Activated CD4-positive, alpha-beta T cell treated with anti-CD3 and anti-CD28 coated beads for 36 hours (primary cell): ENCODE measurements at places on chromosomes 5 and 9. TPM values are rescaled to one million over a fixed set of nuclear protein-coding genes. Genes with fewer than 3 reads are reported as not detected.

DNA sequence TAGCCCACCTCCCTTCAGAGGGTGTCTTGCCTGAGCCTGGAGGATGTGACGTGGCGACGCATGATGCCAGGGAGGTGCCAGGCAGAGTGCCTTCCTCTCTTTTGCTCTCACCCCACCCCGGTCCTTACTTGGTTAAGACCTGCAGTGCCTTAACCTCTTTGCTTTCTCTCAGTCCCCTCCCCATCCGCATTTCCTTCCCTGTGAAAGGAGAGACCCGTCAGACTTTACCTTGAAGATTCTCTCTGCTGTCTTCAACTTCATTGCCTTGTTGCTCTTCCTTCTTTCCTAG is 52.0 kb upstream of the NCS1 start:
- DNase-seq: no peak

DNA sequence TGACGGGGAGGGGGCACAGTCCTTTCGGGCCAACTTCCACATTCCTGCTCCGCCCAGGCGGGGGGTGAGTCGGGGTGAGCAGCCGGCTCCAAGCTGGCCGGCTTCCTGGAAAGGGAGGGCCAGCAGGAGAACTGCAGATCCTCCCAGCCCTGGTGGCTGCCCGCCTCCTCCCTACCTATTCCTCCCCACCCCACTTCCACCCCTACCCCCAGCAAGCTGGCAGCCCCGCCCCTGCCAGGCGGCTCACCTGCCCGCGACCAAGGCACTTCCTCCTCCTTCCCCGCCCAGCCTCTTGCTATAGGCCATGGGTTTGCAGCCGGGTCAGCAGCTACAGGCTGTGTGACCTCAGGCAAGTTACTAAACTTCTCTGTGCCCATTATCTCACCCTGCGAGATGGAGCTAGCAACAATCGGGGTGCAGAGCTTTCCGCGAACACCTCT is 5.6 kb upstream of the IRF1 start:
- peak; percentile 95 for DNase-seq

The SPINK14 gene
- not detected for total RNA-seq

DNA sequence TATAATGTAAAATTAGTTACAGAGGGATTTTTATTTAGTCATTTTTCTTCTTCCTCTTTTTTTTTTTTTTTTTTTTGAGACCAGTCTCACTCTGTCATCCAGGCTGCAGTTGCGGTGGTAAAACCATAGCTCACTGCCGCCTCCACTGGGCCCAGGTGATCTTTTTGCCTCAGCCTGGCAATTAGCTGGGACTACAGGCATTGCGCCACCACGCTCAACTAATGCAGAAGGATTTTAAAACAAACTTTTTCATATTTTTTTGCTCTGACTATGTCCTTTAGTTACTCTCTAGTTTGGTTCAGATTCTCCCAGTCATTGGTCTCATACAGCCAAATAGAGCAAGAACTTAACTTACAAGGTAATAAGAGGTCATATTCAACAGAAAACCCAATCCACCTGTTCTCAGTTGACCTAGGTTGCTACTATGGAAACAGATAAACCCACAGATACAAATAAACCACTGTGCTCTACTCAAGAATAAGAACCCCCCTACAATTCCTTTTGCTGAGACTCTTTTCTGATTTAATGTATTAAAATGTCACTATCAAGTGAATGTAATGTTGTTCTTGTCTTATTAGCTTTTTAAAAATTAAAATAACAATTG is 50.1 kb upstream of the TTC39B start:
- peak; percentile 68 for DNase-seq

GRCh38 chr9:24439456-24439855 is 106.2 kb downstream of the IZUMO3 start:
- DNase-seq: no peak

The ST6GALNAC6 gene
- total RNA-seq: 63.3 TPM

DNA sequence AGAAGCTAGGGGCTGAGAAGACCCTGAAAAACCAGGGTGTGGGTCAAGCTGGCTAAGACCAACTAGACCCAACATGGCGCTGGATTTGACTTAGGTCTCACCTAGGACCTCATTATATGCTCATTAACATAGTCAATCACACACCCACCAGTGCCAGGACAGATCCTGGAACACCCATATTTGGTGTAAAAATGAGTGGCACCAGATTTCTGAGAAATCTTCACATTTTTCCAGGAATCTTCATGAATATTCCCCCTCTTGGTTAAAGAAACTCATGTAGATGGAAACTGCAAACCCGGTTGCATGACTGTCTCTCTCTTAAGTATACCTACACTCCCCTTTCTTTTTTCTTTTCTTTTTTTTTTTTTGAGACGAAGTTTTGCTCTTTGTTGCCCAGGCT is 17.9 kb upstream of the RAB14 start:
- no peak for DNase-seq

- DNase-seq: no peak
These were observed 347.8 kb upstream of the RGMB start for GRCh38 chr5:98425640-98426039.

- DNase-seq: peak; percentile 10
These were observed 36.6 kb downstream of the CTNNA1 start for GRCh38 chr5:138789771-138790242.

The FYB1 gene
- total RNA-seq: 109 TPM

DNA sequence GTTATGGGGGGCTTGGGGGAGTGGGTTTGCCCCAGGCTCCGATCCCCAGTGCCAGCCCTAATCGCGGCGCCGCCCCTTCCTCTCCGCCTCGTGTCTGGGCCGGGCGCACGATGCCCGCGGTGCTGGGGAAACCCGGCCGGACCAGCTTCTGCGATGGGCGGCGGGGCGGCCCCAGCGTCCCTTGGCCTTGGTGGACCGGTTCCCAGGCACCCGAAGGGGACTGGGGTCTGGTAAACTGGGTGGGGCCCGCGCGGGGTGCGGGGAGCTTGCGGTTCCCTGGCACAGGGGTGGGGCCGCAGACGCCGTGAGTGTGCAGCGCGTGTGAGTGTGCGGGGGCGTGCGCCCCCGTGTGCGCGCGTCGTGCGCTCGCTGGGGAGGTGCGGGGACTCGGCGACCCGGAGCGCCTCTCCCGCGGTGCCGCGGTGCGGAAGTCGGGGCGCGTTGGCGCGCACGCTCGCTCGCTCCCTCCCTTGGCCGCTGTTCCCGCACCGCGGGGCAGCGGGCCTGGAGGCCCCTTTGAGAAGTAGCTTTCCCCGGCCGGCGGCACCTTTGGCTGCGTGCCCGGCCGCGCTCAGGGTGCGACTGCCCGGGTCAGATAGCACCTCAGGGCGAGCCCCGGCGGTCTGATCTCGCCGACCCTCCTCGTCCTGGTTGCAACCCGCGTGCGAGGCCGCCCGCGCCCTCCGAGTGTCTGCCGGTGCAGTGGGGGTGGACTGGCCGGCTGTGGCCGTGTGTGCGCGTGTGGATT is 568 bp downstream of the MACIR start:
- peak; percentile 77 for DNase-seq

DNA sequence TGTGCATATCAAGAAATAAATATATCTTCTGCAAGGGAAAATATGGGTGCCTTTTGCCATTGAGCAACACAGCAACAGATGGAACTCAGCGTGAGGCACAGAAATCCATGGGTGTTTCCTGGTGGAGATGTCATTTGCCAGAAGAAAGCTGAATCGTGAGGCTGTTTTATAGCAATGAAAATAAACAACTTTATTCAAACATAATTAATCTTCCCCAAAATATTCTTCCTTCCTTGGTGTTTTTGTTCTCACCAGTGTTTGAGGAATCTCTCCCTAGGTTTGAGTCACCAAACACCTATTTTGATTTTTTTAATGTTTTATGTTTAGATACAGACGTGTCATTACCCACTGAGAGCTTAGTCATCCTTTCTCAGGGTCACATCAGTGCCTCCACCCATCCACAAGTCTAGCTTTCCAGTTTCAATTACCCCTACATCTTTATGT is 65.8 kb upstream of the PAPPA start:
- DNase-seq: no peak

DNA sequence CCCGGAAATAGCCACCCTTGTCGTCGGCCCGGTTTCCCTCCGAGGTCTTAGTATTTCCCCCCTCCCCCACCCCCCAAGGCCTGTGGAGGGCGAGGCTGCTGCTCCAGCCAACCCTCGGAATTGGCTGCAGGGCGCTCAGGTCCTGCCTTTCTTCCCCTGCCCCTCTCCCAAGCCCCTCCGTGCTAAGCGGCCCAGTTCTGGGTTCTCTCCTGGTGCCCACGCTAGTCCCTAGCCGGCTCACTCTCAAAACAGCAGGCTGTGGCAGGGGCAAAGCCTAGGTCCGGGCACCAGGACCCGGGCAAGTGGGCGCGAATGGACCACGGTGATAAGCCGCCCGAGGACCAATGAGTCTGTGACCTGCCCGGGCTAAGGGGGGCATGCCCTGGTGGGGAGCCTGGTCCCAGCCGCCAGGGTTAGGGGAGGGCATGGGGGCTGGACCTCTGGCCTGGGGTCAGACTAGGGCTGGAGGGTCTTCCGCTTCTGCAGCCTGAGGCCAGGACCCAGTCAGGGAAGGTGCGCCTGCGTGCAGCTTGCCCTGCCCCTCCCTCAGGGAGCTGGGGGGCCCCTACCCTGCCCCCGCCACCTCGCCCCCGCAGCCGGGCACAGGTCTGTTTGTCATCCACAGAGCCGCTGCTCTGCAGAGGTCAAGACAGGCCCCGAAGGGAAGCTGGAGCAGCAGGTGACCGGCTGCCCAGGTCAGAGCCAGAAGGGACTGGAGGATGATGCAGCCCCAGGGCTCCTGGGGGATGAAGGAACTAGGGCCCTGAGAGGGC is 5.0 kb upstream of the IRX4 start:
- no peak for DNase-seq

The PLPPR1 gene
- not detected for total RNA-seq

- no peak for DNase-seq
These were observed 255.9 kb upstream of the ST8SIA4 start for GRCh38 chr5:101159006-101159405.

The CERCAM gene
- total RNA-seq: 0.79 TPM

The PALM2AKAP2 gene
- total RNA-seq: 0.39 TPM

DNA sequence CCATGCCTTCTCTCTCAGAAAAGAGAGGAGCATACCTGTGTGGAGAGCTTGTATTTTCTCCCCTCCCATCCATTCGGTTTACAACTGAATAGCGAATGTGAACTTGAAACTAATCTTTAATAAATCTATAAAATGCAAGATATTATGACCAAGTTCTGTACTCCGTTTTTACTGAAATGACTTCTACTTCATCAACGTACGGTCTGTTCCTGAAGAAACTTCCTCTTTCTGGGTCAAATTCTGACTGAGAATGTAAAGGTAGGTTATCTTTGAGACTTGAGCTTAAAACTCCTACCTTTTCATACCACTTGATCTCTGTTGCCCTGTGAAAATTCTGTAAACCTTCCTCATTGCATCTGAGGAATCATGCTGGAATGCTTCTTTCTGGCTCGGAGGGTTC is 4.2 kb upstream of the CTNNAL1 start:
- no peak for DNase-seq

The LCN15 gene
- not detected for total RNA-seq

DNA sequence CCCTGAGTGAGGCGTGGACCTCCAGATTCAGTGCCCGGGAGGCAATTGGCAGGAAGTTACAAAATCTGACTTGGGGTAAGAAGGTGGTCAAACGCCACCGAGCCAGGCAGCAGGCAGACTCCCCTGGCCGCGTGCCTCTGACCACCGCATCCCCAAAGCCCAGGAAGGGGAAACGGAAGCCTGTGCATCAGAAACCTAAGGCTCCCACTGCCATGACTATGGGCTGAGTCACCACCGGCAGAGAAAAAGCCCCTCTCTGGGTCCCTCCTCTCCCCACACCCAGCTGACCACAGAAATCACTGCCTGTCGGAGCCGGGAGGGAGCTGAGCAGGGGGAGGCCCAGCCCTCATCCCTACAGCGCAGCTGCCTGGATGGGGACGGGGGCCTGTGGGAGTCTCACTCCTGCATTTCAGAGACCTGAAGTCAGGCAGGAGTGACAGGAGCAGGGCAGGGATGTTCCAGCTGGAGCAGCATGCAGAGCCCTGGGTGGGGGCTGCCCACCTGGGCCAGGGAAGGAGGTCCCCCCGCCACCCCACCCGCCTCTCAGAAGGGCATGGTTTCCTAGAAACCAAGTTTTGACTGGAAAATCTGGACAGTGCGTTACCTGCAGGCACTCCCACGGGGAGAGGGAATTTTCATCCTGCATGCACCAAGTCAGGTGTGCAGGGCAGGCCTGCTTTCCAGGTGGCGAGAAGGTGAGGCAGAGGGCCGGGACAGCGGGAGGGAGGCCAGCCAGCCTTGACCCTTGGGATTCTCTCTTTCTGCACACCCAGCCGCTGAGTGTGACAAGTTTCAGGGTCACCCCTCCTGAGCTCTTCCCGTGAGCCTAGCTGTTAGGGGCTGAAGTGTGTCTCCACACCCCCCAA is 68.2 kb downstream of the LRSAM1 start:
- peak; percentile 72 for DNase-seq

GRCh38 chr5:108661590-108662219 is 86.0 kb upstream of the FER start:
- DNase-seq: no peak

DNA sequence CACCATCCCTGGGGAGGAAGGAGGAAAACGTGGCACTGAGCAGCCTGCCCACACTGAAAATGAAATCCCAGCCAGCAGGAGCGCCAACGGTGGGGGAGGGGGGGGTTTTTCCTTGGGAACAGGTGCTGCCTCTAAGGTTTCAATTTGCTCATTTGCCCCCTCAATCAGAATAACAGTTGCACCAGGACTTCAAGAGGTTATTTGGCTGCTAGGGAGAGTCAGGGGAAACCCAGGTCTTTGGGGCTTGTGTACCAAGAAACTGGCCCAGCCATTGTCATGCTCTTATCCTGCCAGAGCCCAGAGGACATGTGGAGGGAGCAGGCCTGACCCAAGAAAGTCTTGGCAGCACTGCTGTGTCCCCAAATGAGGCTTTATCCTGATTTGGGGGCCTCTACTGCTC is 66.5 kb downstream of the NDFIP1 start:
- DNase-seq: no peak

DNA sequence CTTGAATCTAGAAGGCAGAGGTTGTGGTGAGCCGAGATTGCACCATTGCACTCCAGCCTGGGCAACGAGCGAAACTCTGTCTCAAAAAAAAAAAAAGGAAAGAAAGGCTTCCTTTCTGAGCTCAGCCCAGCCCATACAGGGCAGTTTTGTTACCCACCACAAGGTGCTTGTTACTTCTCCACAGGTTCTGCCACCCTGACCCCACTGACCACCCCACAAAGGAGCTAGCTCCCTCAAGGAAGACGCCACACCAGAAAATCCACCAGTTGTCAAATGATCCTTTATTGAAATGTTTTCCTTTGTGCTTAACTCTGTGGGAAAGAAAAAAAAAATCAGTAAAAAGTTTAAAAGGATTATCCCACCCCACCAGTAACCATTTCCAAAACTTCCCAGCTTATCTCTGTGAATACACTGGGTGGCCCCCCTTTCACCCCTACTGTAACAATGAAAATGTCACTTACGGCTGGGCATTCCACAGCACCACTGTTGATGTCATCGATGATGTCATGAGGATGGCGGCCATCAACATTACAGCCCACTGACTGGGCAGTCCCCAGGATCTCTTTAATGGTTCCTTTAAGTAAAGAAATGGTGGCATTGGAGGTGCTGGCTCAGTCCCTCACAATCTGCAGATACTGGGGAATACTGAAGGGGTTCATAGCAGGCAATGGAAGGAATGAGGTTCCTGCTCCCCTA is 3.6 kb downstream of the RPL12 start:
- DNase-seq: no peak
